GM10248 (cell line): ENCODE measurements at places on chromosomes 6 and 20.

DNA sequence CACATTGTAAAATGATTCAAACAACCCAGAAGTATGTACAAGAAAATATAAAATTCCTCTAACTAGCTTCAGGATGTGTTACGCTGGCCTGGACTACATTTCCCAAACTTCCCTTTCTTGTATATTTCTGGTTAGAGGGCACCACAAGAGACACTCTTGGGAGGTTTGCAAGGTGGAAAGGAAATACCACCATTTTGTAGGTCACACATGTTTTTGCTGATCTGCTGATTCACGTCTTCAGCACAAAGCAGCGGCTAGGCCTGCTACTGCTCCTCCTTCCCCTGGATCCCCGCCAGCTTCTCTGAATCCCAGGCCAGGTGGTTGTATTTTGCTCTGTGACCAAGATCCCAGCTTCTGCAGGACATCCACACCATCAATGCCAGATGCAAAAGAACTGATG, 104.2 kb downstream of the AGPAT4 start:
- no peak for DNase-seq

- DNase-seq: peak; percentile 82
Observed at GRCh38 chr20:59782986-59783640, 150.3 kb downstream of the SYCP2 start.

GRCh38 chr20:32062776-32063170, 10.7 kb downstream of the HCK start:
- peak; percentile 54 for DNase-seq

- no peak for DNase-seq
Observed at GRCh38 chr20:44858606-44859360, 26.7 kb upstream of the YWHAB start.

GRCh38 chr6:158312672-158313397, 570 bp downstream of the TULP4 start:
- no peak for DNase-seq
